ENCODE measurements at places on chromosomes 6 and 20.

GRCh38 chr20:1263853-1264252, 2.2 kb upstream of the SNPH start:
- H3K27ac ChIP-seq: no peak overlapping the region
- no peak overlapping the region for H3K4me3 ChIP-seq
- no peak for DNase-seq
- no peaks in the 10 kb centered on the region for H3K27me3 ChIP-seq
- H3K36me3 ChIP-seq: no peaks in the 10 kb centered on the region
- H3K4me1 ChIP-seq: no peaks in the 10 kb centered on the region

- H3K27ac ChIP-seq: no peak overlapping the region
- H3K4me3 ChIP-seq: no peak overlapping the region
- H3K36me3 ChIP-seq: no peaks in the 10 kb centered on the region
- no peak for DNase-seq
- no peaks in the 10 kb centered on the region for H3K27me3 ChIP-seq
- H3K4me1 ChIP-seq: no peaks in the 10 kb centered on the region
Measured at GRCh38 chr6:44105993-44106740, 21.1 kb downstream of the MRPL14 start.

GRCh38 chr6:54135665-54136369, 24.6 kb downstream of the MLIP start:
- H3K27ac ChIP-seq: no peak overlapping the region
- H3K36me3 ChIP-seq: no peaks in the 10 kb centered on the region
- no peak overlapping the region for H3K4me3 ChIP-seq
- no peaks in the 10 kb centered on the region for H3K4me1 ChIP-seq
- H3K27me3 ChIP-seq: no peaks in the 10 kb centered on the region

DNA sequence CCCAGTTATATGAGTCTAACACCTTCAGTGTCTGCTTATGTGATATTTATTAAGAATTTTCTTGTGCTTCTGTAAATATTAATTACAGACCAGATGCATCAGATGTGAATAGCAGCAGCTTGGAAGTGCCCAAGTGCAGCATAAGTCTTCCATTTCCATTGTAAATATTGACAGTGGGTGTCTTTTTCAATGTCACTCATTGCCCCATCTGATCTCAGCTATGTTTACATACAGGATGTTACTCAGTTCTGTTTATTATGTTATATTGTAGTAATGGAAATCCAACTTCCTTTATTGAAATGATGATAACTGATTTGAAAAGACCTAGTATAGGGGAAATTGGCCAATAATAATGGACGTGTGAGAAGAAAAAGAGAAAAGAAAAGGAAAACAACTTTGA, 296.7 kb downstream of the SAMD5 start:
- DNase-seq: no peak
- H3K36me3 ChIP-seq: no peaks in the 10 kb centered on the region
- no peak overlapping the region for H3K4me3 ChIP-seq
- no peaks in the 10 kb centered on the region for H3K27me3 ChIP-seq

DNA sequence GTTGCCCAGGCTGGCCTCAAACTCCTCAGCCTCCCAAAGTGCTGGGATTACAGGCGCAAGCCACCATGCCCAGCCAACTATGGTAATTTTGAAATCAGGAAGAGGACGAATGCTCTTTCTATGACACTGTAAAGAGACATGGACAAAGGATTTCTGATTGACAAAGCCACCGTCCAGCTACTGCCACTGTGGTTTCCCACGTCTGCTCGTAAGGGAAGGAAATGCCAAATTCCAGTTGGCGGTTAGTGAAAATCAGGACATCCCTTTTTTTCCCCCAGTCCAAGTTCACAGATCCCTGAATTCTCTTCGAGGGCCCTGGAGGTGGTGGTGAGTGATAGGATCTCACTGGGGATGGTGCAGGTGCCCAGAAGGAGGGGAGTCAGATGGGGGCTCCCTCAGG, 31.2 kb downstream of the SNAI1 start:
- H3K27ac ChIP-seq: no peak overlapping the region
- no peaks in the 10 kb centered on the region for H3K27me3 ChIP-seq
- H3K36me3 ChIP-seq: no peaks in the 10 kb centered on the region

- H3K4me3 ChIP-seq: no peak within 1 kb of the TSS
- H3K4me1 ChIP-seq: no peaks in the 10 kb centered on the region
- no peak for DNase-seq
- no peaks in the 10 kb centered on the region for H3K36me3 ChIP-seq
Measured at GRCh38 chr20:23605867-23606651, at the start of gene CST9. Gene CST9, minus strand, starts transcription at chr20:23605917. Its CDS starts 53 bp downstream, at chr20:23605864.

DNA sequence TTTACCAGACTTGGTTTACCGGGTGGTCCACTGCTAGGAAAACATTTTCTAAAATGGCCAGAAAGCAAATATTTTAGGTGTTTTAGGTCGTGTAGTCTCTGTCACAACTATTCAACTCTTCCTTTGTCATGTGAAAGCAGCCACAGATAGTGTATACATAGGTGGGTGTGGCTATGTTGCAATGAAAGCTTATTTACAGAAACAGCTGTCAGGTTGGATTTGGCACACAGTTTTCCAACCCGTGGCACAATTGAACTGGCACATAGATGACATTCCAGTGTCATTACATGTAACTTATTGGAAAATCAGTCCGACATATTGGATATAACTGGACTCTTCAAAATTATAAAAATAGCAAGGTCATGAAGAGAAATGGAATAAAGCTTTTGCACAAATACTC, 68.9 kb upstream of the KCNQ5 start:
- H3K36me3 ChIP-seq: no peaks in the 10 kb centered on the region
- DNase-seq: no peak
- H3K27ac ChIP-seq: no peak overlapping the region
- no peaks in the 10 kb centered on the region for H3K4me1 ChIP-seq

DNA sequence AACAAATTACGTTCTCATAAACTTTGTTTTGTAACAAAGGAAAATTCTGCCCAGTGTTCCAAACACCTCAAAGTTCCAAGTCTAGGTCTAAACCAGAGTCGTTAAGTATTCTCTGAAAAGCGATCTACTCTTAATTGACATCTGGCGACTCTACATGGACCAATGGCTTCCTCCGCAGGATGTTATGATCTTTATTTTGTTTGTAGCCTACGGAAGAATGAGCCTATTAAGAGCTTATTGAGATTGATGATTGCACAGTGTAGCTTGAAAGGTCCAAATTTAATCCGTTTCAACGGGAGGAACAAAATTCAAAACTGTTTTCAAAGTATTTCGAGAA, 61.1 kb downstream of the FAM217A start:
- peak overlapping the region; percentile 97 for H3K27ac ChIP-seq
- DNase-seq: no peak
- H3K4me1 ChIP-seq: peaks cover 2% of the 10 kb centered on the region
- no peaks in the 10 kb centered on the region for H3K27me3 ChIP-seq
- no peaks in the 10 kb centered on the region for H3K36me3 ChIP-seq

GRCh38 chr20:59323731-59324130, 23.3 kb downstream of the EDN3 start:
- no peaks in the 10 kb centered on the region for H3K36me3 ChIP-seq
- no peaks in the 10 kb centered on the region for H3K27me3 ChIP-seq
- H3K27ac ChIP-seq: no peak overlapping the region
- DNase-seq: peak; percentile 11
- H3K4me3 ChIP-seq: no peak overlapping the region

DNA sequence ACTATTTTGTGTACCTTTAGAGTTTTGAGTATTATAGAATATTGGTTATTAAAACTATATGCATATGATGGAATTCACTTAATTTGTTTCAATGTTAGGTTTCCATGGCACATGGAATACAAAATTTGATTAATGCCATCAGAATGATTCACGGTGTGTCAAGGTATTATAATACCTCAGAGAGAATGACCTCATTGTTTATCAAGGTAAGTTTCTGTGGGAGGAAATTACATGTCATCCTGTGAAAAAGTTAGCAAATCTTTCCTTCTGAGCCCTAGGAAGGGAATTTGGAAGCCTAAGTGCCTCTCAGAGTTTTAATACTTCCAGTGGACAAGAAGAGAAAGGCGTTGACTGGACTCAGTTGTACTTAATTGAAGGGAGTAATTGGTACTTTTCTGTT, 40.8 kb downstream of the DNAH8 start:
- no peak for DNase-seq
- no peak overlapping the region for H3K27ac ChIP-seq
- H3K4me1 ChIP-seq: no peaks in the 10 kb centered on the region
- H3K36me3 ChIP-seq: no peaks in the 10 kb centered on the region

DNA sequence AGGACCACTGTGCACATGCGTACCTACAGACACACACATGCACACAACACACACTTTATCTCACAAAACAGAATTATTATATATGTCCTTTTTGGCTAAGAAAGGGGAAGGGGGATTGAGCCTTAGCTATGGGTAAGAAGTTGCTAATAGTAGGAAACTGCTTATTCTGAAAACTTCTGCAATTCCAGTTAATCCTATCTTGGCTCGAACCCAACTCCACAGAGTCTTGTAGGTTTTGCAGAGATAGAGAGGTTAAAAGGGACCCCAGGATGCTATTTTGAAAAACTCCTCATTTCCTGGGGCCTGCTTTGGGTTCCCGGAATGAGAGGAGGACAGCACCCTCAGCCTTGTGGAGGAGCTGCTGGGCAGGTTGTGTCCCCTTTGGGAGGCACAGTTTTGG, 233.8 kb downstream of the CLIC5 start:
- H3K27ac ChIP-seq: no peak overlapping the region
- H3K4me1 ChIP-seq: no peaks in the 10 kb centered on the region
- DNase-seq: no peak
- H3K4me3 ChIP-seq: no peak overlapping the region
- no peaks in the 10 kb centered on the region for H3K27me3 ChIP-seq

DNA sequence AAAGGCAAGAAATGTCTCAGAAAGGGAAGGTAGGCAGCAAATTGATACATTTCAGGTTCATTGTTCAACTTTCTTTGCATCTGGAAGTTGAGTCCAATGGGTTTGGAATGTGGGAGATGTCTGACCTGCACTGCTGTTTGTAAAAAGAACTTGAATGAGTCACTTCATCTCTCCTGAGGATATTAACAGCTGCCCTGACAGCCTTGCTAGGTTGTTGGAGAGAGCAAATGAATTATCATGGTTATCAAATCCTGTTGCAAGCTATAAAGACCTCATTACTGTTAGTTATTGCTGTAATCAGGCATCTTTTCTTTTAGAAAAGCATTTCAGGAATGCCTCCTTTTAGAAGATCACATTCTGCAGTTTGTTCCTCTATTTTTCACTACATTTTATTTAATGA, 23.0 kb upstream of the FLRT3 start:
- H3K4me3 ChIP-seq: no peak overlapping the region
- DNase-seq: no peak
- no peaks in the 10 kb centered on the region for H3K4me1 ChIP-seq
- H3K27ac ChIP-seq: no peak overlapping the region
- H3K27me3 ChIP-seq: no peaks in the 10 kb centered on the region

GRCh38 chr6:37024656-37025337, 19.3 kb downstream of the FGD2 start:
- DNase-seq: peak; percentile 72
- H3K36me3 ChIP-seq: no peaks in the 10 kb centered on the region
- no peaks in the 10 kb centered on the region for H3K27me3 ChIP-seq
- H3K4me1 ChIP-seq: no peaks in the 10 kb centered on the region
- H3K27ac ChIP-seq: no peak overlapping the region

DNA sequence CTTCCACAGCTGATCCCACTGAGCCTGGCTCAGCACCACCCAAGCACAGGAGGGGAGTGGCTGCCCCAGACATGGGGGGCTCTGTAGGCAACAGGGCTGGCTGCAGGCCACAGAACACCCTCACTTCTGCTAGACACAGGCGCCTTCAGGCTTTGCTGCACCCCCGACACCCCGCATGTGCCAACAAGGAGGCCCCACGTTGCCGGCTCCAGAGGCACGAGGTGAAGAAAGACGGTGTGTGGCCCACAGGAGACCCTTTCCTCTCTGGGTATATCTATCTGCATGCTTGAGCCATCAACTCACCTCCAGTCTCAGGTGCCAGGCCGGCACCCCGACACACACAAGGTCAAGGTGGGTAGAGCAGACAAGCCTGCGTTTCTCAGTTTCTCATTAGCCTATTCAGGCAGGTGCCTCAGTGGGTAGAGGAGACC, 158.3 kb downstream of the DLL1 start:
- H3K4me1 ChIP-seq: no peaks in the 10 kb centered on the region
- DNase-seq: peak; percentile 62
- H3K4me3 ChIP-seq: no peak overlapping the region
- no peaks in the 10 kb centered on the region for H3K36me3 ChIP-seq

DNA sequence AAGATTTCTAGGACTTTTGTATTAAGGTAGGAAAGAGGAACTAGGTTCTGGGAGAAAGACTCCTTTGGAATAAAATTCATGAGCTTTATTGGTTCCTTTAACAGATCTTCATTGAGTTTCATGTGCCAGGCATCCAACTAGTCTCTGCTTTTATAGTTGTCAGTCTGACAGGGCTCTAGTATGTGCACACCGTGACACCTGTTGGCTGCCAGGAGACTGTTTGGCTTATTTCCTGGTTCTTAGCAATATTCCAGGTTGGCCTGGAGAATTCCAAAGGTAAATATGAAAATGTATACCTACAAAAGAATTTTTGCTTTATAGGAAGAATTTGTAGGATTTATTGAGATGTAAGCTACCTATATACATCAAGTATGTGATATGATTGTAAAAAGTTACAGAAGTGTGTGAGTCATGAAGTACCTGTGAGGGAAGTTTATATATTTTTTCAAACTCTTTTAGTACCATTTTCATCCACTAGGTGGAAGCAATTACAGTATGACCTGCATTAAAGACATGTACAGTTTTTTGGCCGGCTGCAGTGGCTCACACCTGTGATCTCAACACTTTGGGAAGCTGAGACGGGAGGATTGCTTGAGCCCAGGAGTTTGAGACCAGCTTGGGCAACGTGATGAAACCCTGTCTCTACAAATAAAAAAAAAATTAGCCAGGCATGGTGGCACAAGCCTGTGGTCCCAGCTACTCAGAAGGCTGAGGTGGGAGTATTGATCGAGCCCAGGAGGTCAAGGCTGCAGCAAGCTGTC, 35.2 kb downstream of the NDUFAF5 start:
- peak; percentile 65 for DNase-seq
- no peak overlapping the region for H3K4me3 ChIP-seq
- no peaks in the 10 kb centered on the region for H3K4me1 ChIP-seq
- no peak overlapping the region for H3K27ac ChIP-seq
- H3K27me3 ChIP-seq: no peaks in the 10 kb centered on the region

- H3K4me3 ChIP-seq: no peak overlapping the region
- H3K27ac ChIP-seq: no peak overlapping the region
- no peaks in the 10 kb centered on the region for H3K36me3 ChIP-seq
- H3K4me1 ChIP-seq: no peaks in the 10 kb centered on the region
- no peaks in the 10 kb centered on the region for H3K27me3 ChIP-seq
Measured at GRCh38 chr20:60928341-60928740, 323.7 kb upstream of the CDH4 start.

- H3K36me3 ChIP-seq: no peaks in the 10 kb centered on the region
- no peak overlapping the region for H3K4me3 ChIP-seq
Measured at GRCh38 chr6:86856937-86857563, 80.3 kb upstream of the HTR1E start.

GRCh38 chr6:134447423-134447822, 129.5 kb upstream of the SGK1 start:
- no peaks in the 10 kb centered on the region for H3K36me3 ChIP-seq
- H3K27me3 ChIP-seq: no peaks in the 10 kb centered on the region
- no peak overlapping the region for H3K27ac ChIP-seq
- no peak overlapping the region for H3K4me3 ChIP-seq
- DNase-seq: no peak

- no peak within 1 kb of the TSS for H3K27ac ChIP-seq
- peak within 1 kb of the TSS; percentile 50 for H3K4me3 ChIP-seq
- H3K36me3 ChIP-seq: no peaks in the 10 kb centered on the region
- peaks cover 2% of the 10 kb centered on the region for H3K27me3 ChIP-seq
Measured at GRCh38 chr6:11043961-11044711, at the start of gene ELOVL2. Gene ELOVL2, minus strand, starts transcription at chr6:11044305. Its CDS starts 75 bp downstream, at chr6:11044230.

- DNase-seq: no peak
- H3K27me3 ChIP-seq: no peaks in the 10 kb centered on the region
- H3K27ac ChIP-seq: no peak overlapping the region
- H3K4me1 ChIP-seq: no peaks in the 10 kb centered on the region
Measured at GRCh38 chr6:18457065-18457737, 70.1 kb downstream of the RNF144B start.
